Stimulated activated CD4-positive, alpha-beta T cell treated with anti-CD3 and anti-CD28 coated beads, Interleukin-4, amount 100 ng/mL, for 24 hours (primary cell): ENCODE measurements at places on chromosomes 5 and 9.

- DNase-seq: no peak
Observed at GRCh38 chr5:62550103-62550502, 28.5 kb upstream of the LRRC70 start.

DNA sequence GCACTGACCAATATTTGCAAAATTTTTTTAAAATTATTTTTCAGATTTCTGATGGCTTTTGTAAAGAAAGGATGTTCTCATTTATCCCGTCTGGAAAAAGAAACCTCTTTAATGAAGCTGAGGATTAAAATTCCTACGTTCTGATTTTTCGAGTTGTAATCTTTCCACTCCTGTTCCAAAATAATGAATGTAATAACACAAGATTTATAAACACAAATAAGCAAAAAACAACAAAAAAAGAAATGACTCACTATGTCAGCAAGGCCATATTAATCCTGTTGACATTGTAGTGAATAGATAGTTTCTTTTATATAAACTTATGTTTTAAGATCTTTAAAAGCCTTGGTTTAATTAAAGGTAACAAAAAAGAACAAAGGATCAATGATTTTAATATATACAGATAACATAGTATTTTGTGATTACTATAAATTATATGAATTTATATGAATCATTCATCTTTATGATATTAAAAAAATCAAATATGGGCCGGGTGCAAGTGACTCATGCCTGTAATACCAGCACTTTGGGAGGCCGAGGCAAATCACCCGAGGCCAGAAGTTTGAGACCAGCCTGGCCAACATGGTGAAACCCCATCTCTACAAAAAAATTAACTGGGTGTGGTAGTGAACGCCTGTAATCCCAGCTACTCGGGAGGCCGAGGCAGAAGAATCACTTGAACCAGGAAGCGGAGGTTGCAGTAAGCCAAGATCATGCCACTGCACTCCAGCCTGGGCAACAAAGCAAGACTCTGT, 336.6 kb upstream of the DAB2 start:
- no peak for DNase-seq

DNA sequence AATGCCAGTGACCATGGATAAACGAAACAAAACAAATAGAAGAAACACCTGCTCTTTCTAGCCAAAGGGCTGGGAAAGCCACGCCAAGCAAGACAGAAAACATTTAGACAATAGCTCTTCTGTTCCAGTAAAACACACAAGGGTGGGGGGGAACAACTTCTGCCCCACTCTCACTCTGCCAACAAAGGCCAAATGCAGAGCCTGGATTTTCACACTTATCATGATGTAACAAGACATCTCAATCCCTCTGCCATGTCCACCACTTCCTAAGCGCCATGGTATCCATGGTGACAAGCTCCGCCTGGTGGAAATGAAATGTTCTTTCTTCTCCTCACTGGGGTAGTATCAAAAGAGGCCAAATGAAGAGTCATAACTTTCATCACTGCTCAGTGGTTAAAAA, 60.6 kb downstream of the DRD1 start:
- DNase-seq: no peak

DNA sequence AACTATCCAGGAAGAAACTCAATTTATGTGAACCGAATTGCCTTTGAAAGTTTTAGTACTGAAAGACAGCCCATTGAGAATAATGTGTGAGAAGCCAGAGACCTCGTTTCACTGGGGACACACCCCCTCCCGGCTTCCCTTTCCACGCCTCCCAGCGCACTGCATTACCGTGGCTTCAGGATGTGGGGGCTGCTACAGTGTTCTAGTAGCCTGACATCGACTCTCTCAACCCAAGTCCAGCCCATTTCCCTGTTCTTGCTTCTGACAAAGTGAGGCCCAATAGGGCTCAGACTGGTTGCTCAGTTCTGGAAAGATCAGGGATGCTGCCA, 3.5 kb downstream of the PAX5 start:
- DNase-seq: no peak
